ENCODE measurements at places on chromosomes 2 and 18. TPM values are rescaled to one million over a fixed set of nuclear protein-coding genes. Genes with fewer than 3 reads are reported as not detected.

LRRTM1 gene
- not detected for total RNA-seq

DNA sequence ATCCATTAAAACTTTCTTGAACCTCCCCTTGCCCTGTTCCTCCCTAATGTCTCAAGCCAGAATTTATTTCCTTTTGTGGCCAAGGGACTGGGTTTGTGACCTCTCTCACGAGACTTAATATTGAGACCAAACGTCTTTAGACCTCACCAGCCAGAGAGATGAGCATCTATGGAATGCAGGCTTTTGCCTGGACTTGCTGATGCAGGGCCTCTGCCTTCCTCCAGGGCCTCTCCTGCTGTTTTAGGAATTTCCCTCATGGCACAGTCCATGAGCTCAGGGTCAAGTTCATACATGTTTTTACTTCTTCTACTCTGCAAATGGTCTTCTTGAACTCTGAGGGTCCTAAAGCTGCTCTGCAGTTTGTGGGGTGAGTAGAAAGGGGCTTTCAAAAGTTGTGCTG, 22.3 kb downstream of the IL1B start:
- no peak overlapping the region for H3K27ac ChIP-seq
- H3K27me3 ChIP-seq = no peaks in the 10 kb centered on the region
- peaks cover 14% of the 10 kb centered on the region for H3K36me3 ChIP-seq

DNA sequence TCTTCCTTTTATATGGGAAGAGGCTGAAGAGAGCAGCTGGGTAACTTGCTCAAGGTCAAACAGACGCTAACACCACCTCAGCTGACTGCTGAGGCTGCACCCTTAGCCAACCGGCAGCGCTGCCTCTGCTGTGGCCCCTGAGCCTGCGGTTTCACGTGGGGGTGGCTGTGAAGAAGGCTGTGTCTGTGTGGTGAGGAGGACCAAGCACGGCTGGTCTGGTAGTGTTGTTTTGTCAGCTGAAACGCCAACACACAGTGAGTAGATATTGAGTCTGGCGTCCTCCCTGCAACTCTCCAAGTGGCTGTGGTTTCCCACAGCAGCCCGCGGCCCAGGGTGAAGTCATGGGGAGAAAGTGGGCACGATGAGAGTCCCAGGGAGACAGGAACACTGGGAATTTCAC, 69.6 kb downstream of the THNSL2 start:
- peaks cover 2% of the 10 kb centered on the region for H3K27me3 ChIP-seq
- no peak overlapping the region for H3K27ac ChIP-seq
- H3K4me1 ChIP-seq = peaks cover 9% of the 10 kb centered on the region
- DNase-seq = peak; percentile 58
- no peak overlapping the region for H3K4me3 ChIP-seq

CHRNA1 gene
- not detected for total RNA-seq

CCDC142 gene
- 26.5 TPM for total RNA-seq

RGPD3 gene
- total RNA-seq = not detected

DNA sequence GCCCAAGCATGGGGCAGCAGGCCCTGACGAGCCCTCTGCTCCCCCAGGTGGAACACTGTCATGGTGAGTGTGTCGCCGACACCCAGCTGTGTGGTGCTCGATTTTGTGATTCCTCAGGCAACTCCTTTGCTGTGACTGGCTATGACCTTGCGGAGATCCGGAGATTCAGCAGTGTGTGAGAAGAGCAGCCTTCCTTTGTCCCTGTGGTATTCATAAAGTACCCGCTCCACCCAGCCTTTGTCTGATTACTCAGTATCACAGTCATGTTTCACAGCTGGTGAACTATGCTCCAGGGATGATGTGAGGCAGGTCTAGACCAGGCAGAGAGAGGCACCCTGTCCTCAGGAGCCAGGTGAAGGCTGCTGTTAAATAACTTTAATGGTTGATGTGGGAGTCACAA, 4.0 kb downstream of the WDR54 start:
- peaks cover 22% of the 10 kb centered on the region for H3K4me1 ChIP-seq
- H3K36me3 ChIP-seq = peaks cover 10% of the 10 kb centered on the region
- no peak for DNase-seq
- peaks cover 2% of the 10 kb centered on the region for H3K27me3 ChIP-seq

DNA sequence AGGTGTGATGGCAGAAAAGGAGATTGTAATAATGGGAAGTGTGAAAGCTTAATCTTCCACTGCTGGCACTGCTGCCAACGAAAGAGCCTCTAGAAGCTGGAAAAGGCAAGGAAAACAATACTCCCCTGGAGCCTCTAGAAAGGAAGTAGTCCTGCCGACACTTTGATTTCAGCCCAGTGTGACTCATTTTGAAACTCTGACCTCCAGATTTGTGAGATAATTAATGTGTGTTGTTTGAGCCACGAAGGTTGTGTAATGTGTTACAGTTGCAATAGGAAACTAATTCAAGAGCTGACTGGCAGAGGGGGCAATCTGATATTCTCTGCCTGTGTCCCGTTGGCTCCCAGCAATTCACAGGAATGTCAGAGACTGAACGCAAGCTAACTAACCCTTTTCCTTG, 219.2 kb upstream of the UBE2E3 start:
- H3K27ac ChIP-seq = no peak overlapping the region
- no peak for DNase-seq
- H3K36me3 ChIP-seq = no peaks in the 10 kb centered on the region
- peaks cover 4% of the 10 kb centered on the region for H3K4me1 ChIP-seq
- H3K4me3 ChIP-seq = no peak overlapping the region

DNA sequence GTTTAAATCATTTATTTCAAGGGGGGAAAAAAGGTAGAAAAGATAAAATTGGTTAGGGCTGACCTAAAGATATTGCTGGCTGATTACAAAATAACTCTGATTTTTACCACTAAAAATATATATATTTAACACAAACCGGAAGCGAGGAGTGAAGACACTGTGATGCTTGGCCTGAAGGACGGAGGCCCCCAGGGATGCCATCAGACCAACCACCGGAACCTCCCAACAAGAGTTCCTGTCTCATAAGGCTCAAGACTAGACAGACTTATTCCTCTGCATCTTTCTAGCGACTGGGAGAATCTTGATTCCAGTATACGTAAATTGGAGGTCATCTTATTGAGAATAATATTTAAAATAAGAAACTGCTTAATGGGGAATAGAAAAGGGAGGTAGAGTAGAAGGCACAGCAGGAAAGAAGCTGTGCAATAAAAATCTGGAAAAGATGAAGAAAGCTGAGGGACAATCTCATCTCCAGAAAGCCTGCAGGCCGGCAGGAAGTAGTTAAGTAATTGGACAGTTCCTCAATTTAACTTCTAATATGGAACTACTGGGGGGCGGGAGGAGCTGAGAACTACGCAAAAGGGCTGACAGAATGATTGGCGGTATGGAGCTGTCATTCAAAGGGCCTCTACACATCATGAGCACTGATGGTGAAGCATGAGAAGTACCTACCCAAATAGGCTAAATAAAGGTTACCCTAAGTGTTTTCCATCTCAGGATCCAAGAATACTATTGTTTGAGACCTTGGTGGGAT, 91.1 kb downstream of the DTNB start:
- DNase-seq = no peak
- H3K4me1 ChIP-seq = peaks cover 13% of the 10 kb centered on the region
- peaks cover 11% of the 10 kb centered on the region for H3K36me3 ChIP-seq
- no peak overlapping the region for H3K4me3 ChIP-seq
- no peak overlapping the region for H3K27ac ChIP-seq
- H3K27me3 ChIP-seq = no peaks in the 10 kb centered on the region
